Suprapubic skin (tissue), 4 donors: ENCODE measurements at places on chromosomes 16 and 17. TPM values are rescaled to one million over a fixed set of nuclear protein-coding genes. Genes with fewer than 3 reads are reported as not detected.

DNA sequence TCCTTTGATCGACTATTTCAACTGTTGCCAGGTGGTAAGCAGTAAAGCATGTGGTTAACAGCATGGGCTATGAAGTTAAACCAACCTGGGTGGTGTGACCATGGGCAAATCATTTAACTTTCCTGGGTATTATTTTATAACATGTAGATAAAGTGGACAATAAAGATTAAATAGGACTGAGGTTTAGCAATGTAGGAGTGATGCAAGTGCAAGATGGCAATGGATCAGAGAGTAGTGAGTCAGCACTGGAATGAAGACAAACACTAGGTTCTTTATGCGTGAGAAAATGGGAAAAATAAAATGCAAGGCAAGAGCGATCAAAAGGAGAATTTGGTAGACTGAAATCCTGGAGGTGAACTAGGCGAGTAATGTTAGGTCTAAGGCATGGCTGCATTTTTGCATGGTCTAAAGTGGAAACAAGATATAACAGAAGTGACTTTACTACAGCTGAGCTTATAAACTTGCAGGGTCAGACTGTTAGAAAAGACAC lies 222.4 kb upstream of the AXIN2 start:
- no peak for DNase-seq

DNA sequence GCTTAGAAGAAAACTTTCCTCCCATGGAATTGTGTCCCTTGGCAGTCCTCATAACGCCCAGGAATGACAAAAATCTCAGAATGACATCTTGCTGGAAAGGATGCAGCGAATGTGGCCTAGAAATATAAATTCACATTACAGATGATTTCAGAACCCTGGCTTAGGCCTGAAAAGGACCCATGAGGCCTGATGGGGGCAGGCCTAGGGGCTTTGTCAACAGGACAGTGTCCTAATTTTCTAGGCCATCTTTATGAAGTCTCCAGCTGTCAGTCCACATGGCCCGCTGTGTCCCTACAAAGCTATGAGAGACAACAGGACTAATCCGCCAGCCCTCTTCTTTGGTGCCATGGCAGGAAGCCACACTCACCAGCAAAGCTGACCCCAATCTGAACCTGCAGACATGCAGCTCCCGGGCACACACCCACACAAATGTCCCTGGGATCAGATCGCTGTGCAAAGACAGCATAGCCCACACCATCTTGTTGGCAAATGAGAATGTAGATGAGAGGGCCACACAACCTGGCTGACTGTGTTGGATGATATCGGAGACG lies 40.4 kb upstream of the DNAH17 start:
- DNase-seq: no peak

GRCh38 chr16:53817117-53817755 lies 113.3 kb downstream of the FTO start:
- DNase-seq: no peak

- DNase-seq: peak; percentile 89
Measured at GRCh38 chr17:48816774-48817590, at the start of gene TTLL6. Gene TTLL6, minus strand, starts transcription at chr17:48817229. Its CDS starts 157 bp downstream, at chr17:48817072.

GRCh38 chr17:4154201-4154600 lies 11.2 kb downstream of the CYB5D2 start:
- DNase-seq: no peak

DNA sequence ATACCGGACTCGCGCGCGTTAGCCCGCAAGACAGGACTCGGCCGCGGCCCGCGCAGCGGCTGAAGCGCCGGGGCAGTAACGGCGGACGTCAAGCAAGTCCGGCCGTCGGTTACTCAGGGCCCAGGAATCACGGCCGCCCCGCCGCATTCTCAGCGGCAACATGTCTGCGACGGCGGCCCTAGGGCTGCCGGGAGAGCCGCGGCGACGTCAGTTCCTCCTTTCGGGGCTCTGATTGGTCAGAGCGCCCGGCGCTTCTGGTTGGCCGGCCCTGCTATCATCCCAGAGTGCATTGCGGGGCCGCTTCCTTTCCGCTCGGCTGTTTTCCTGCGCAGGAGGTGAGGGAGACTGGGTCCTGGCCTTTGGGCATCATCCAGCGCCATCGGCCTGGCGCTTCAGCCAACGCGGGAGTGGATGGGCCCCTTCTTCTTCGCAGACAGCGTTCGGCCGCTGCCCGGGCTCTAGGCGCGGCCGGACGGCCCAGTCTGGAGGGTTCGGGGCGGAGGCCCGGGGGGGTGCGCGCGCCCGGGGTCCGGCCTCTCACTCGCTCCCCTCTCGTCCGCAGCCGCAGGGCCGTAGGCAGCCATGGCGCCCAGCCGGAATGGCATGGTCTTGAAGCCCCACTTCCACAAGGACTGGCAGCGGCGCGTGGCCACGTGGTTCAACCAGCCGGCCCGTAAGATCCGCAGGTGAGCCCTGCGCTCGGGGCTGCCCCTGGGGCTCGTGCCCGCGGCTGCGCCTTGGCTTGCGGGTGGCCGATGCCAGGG lies at the start of gene RPL13:
Gene RPL13 (plus strand): TSS at position 305 of the 764 bp plus-strand sequence. CDS start 278 bp downstream, at position 583.
- DNase-seq: peak; percentile 97

- no peak for DNase-seq
Measured at GRCh38 chr17:74391771-74392170, 24.5 kb downstream of the GPR142 start.

DNA sequence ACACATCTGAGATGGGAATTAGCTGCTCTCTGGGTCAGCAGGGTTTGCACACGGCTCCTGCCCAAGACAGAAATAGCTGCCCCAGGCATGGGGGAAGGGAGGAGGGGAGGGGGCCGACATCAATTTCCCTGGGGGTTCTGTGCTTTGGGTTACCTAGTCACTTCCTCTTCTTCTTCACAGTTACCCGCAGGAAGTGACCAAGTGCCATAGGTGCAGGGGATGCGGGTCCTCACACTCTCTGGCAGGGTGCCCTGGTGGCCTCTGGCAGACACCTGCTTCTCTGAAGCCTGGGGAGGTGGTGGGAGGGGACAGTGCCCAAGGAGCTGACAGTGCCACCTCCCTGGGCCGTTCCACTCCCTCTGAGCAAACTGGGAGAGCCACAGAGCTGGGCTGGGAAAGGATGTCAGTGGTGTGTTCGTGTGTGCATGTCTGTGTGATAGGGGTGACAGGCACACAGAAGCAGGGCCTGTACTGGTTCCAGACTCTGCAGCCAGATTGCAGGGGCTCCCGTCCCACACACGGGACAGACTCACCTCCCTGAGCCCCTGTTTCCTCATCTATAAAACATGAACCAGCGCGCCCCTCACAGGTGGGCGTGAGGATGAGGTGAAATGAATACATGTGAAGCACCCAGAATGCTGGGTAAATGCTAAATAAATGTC lies 18.2 kb downstream of the SCN4A start:
- no peak for DNase-seq

DNA sequence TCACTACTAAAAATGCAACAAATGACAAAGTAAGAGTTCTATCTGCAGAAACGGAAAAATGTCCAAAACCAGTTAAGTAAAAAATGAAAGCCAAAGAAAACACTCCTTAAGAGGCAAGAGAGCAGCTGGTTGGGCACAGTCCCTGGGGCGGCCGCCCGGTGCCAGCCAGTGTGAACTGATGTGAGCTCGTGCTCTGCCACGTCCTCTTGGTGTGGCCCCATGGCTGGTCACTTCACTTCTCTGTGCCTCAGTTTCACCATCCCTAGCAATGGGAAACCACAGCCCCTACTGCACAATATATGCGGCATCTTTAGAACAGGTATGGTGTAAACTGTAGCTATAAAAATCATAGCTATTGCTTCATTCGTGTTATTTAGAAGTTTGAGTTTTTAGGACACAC lies 21.2 kb downstream of the USP36 start:
- DNase-seq: no peak

GRCh38 chr17:55762086-55762858 lies 11.4 kb downstream of the PCTP start:
- no peak for DNase-seq

GRCh38 chr16:87044032-87044382 lies 273.2 kb downstream of the C16orf95 start:
- no peak for DNase-seq

DNA sequence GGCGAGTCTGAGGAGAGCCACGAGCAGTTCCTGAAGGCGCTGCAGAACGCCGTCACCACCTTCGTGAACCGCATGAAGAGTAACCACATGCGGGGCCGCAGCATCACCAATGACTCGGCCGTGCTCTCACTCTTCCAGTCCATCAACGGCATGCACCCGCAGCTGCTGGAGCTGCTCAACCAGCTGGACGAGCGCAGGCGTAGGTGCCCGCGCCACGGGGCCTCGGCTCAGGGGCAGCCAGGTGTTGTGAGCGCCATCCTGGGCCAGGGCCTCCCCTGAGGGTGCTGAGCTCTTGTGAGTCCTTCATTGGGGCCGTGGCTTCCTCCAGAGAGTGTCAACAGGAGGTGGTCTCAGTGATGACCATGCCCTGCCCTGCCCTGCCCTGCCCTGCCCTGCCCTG lies 7.4 kb upstream of the MRPL12 start:
- no peak for DNase-seq

DNA sequence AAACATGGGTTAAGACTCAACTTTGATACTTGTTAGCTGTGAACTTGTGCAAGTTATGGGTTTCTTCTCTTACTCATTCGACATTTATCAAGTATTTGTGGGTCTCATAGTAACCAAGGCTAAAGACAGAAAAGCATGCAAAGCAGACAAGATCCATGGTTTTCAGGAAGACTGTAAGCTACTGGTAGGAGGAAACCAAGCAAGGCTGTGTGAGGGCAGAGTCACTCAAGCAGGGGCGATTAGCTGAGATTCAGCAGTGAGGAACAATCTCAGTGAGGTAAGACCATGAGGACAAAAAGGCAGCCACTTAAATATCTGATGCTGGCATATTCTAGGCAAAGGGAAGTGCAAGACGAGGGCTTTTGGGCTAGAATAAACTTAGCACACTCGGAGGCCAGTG lies 29.5 kb downstream of the MBTD1 start:
- DNase-seq: no peak

DNA sequence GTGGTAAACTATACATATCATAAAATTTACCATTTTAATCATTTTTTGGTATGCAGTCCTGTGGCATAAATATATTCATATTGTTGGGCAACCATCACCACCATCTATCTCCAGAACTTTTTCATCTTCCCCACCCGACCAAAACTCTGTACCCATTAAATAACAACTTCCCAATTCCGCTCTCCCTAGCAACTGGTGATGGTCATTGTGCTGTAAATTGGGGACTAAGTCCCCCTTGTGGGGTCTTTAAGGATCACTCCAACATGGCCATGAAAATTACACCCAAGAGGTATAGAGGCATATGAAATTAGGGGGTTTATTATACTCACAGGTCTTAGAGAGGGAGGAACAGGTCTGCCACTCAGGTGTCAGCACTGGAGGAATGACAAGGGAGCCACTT lies 57.4 kb upstream of the NKD1 start:
- DNase-seq: no peak

- no peak for DNase-seq
Measured at GRCh38 chr16:13856398-13856797, 63.6 kb upstream of the ERCC4 start.

DNA sequence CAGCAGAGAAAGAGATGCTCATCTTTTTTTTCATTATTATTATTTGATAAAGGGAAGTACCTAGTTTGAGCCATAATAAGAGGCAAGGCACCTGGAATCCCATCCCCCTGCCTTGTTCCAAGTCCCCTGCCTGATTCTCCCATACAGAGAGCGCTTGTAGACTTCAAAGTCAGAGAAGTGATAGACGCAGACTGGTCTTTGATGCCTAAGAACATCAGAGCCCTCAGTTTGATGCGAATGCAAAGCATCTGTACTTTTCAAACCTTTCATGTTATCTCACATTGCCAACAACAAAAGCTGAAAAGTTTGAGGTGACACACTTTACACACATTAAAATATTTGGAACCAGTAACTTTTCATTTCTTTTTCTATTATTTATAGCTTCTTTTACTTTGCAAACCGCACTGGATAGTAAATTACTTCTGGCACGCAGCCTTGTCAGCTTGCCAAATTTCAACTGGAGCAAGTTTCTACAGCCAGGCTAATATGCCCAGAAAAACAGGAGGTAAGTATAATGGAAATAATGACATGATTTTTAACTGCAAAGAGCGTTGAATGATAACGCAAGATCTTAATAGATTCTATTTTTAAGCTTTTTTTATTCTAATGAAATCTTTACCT lies 5.9 kb upstream of the UTP6 start:
- DNase-seq: no peak

- DNase-seq: no peak
Measured at GRCh38 chr17:1312261-1312870, 32.9 kb downstream of the TRARG1 start.

DNA sequence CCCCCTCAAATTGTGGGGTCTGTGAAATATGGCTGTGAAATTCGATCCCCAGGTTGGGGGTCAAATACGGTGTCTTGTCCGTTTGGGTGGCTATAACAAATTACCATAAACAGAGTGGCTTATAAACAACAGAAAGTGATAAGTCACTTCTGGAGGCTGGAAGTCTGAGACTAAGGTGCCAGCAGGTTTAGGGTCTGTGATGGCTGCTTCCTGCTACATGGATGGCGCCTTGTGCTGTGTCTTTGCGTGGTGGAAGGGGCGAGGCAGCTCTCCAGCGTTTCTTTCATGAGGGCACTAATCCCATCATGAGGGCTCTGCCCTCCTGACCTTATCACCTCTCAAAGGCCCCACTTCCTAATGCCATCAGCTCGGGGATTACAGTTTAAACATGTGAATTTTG lies 120.0 kb downstream of the IRF8 start:
- peak; percentile 44 for DNase-seq

DNA sequence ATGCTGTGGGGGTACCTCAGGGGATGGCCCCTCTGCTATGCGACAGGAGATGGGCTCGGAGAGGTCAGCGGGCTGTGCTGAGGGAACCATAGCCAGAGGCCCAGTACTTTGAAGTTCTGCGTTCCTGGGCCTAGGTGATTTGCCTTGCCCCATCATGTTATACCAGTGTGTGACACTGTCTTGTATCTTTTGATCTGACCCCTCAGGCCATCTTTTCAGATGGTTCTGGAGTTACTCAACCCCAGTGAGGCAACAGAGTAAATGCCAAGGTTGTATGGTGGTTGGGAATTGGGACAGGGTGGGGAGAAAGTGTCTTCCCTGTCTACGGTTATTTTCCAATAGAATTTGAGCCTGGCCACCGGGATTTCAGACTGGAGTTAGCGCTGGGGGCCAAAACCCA lies 8.5 kb downstream of the MSI2 start:
- DNase-seq: no peak

- no peak for DNase-seq
Measured at GRCh38 chr17:77395501-77396048, 254.8 kb downstream of the SEC14L1 start.

- DNase-seq: no peak
Measured at GRCh38 chr17:19002805-19003542, 1.6 kb downstream of the FAM83G start.

- DNase-seq: no peak
Measured at GRCh38 chr16:19524356-19524615, 544 bp downstream of the CCP110 start.

The CYGB gene
- 18.2 TPM for total RNA-seq

The GPR179 gene
- total RNA-seq: not detected

The MRM1 gene
- total RNA-seq: 6.6 TPM

The TBC1D28 gene
- not detected for total RNA-seq

The NOL11 gene
- total RNA-seq: 30.5 TPM

The NACA2 gene
- total RNA-seq: not detected

The CCL18 gene
- not detected for total RNA-seq

The KRT14 gene
- total RNA-seq: 9,766 TPM

The VPS4A gene
- total RNA-seq: 36.0 TPM
